ENCODE measurements at places on chromosomes 11 and 22.
A peak's percentile ranks its signal among the peaks of the same experiment; 100 is the strongest.

- DNase-seq = no peak
Observed at GRCh38 chr11:92740276-92740675, 229.2 kb upstream of the MTNR1B start.

GRCh38 chr11:2235588-2236326, 34.6 kb downstream of the ASCL2 start:
- no peak for DNase-seq

DNA sequence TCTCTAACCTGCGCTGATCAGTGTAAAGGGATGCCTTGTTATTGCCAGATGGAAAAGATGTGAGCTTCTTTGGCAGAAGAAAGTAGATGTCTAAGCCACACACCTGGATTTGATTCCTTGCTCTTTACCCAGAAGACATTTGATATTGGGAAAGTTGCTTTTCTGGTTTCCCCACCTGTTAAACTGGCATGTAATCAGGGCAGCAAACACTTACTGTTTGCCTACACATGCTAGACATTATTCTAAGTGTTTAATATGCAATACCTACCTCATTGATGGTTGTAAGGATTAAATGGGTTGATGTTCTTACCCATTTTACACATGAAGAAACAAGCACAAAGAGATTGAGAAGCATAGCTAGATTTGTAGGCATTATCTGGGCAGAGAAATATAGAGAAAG, 16.6 kb downstream of the ASRGL1 start:
- no peak for DNase-seq

GRCh38 chr11:2818503-2818902, 67.1 kb downstream of the CDKN1C start:
- no peak for DNase-seq

GRCh38 chr11:36266767-36267166, 22.5 kb downstream of the COMMD9 start:
- DNase-seq = no peak

GRCh38 chr11:113338730-113339129, 24.3 kb downstream of the TTC12 start:
- peak; percentile 71 for DNase-seq

- peak; percentile 60 for DNase-seq
Observed at GRCh38 chr22:37178350-37179125, 9.5 kb downstream of the C1QTNF6 start.

- DNase-seq = no peak
Observed at GRCh38 chr11:114047327-114047726, 12.2 kb upstream of the ZBTB16 start.

- peak; percentile 62 for DNase-seq
Observed at GRCh38 chr22:37355174-37355573, 72.1 kb downstream of the ELFN2 start.

GRCh38 chr11:28713850-28714249, 605.7 kb downstream of the METTL15 start:
- DNase-seq = no peak

GRCh38 chr11:11415901-11416300, 62.9 kb upstream of the CSNK2A3 start:
- no peak for DNase-seq

DNA sequence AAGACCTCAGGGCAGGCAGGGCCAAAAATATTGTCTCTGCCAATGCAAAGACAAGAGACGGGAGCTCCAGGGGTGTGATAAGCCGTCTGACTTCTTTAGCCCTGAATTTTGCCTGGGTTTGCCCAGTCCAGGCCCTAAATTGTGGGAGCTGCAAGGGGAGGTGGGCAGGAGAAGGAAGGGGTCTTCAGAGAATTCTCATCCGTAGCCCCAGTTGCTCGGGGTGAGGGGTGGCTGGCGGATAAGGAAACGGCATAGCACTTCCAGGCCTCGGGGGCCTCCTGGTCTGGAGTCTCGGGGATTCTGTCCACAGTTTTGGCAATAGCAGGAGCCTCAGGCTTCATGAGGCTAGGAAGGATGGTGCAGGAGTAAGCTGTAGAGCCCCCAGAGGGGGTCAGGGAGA, 7.4 kb downstream of the CD5 start:
- DNase-seq = peak; percentile 26

DNA sequence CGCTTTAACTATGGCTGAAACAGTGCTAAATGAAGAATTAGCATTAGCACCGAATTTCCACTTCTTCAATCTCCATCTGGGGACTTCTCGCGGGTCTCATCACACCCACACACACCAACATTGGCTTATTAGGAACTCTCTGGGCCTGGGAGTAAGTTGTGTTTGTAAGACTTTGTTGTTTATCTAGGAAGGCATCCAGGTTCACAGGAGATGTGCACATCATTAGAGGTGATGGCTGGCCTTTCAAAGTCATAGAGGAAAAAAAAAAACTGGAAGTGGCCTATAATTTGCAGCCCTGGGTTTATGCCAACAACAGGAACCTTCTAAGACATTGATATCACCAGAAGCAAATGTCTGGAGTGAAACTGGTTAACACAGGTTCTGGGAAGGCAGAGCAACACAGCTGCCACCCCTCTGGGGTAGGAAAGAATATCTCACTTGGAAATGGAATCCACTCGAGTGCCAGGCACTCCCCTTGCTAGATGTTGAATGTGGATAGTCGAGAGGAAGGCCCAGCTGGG, 84.5 kb downstream of the TRAF6 start:
- DNase-seq = no peak

- no peak for DNase-seq
Observed at GRCh38 chr11:122201106-122201505, 85.1 kb upstream of the BLID start.

GRCh38 chr11:66559142-66559865, 9.1 kb downstream of the CTSF start:
- DNase-seq = peak; percentile 96

GRCh38 chr11:11641581-11641980, 19.8 kb upstream of the GALNT18 start:
- no peak for DNase-seq

DNA sequence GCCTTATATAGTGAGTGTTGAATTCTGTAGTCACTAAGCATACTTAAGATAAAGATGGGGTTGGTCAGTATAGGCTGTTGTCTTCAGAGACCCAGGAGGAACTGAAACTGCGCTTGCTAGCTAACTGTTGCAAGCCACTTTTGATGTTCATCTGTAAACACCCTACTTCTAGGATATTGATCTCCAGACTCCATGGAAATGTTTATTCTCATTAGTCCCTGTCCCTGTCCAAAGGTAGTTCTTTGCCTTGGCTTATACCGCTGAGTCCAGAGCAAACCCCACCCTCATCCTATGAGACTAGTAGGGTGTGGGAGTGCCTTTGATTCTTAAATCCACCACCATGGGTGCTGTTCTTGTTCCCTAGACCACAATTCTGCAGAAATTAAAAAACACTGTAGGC, 36.4 kb downstream of the DEPDC5 start:
- no peak for DNase-seq

GRCh38 chr11:118622376-118623268, 15.2 kb downstream of the PHLDB1 start:
- no peak for DNase-seq

- DNase-seq = peak; percentile 94
Observed at GRCh38 chr22:29716814-29717545, 2.8 kb upstream of the CABP7 start.
